Fibroblast of skin of abdomen (primary cell): ENCODE measurements at places on chromosomes 3 and 15.
A peak's percentile ranks its signal among the peaks of the same experiment; 100 is the strongest.

DNA sequence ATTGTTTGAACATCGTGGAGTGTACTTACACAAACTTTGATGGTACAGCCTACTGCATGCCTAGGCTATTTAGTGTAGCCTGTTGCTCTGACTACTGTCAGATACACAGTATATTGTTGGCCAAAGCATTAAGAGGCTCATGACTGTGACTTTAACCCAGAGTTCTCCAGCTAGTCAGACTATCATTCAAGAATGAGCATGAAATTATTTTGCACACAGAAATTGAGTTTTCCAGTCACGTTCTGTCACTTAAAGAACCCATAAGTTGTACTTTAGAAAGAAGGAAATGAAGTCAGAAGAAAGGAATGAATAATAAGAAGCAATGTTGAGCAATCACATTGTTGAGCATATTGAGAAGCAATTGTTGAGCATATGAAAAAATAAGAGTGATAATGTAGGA lies 37.6 kb upstream of the SLC22A13 start:
- DNase-seq, result peak; percentile 73

- no peak for DNase-seq
These were observed 31.3 kb downstream of the LRRC28 start for GRCh38 chr15:99282586-99282985.

DNA sequence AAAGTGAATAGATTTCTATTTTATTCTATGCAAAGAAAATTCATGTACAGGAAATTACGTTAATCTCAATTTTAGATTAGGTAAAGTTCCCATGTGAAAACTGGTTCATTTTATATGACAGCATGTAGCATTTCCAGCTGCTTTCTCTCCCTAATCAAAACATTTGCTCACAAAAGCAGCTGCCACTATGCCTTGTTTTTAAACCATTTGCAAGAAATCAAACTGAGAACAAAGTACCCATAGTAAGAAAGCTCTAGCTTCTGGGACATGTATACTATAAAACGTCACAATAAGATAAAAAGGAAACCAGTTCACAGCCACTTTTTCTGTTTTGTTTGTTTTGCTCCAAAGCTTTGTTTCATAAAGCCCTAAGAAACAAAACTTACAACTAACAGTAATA lies 5.0 kb upstream of the CRYBG3 start:
- no peak for DNase-seq

- DNase-seq, result no peak
These were observed 28.3 kb upstream of the PRR23E start for GRCh38 chr3:127164615-127165014.

GRCh38 chr3:161267646-161268045 lies 46.5 kb downstream of the NMD3 start:
- no peak for DNase-seq

DNA sequence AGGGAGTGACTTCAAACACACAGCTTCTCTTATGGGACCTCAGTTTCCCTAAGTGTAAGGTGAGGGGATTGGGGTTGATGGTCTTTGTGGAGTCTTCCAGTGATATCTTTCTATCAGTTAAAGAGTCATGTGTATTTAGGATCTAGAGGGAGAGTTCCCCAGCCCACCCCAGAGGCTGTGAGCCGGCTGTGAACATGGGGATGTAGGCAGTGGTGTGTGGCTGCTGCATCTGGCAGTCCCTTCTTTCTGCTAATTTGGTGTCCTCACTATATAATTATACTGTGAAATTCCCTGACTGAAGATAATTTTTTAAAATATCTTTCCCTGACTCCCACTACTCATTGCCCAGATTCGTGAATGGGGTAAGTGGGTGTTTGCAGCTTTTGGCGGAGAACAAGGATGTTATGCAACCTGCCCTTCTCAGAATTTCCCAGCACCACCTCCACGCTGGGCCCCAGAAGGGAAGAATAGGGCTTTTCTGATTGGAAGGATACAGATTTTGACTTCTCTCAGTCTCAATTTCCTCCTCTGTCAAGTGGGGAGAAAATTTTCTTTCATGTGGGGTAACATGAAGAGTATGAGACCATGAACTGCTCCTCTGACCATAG lies 79.0 kb upstream of the RASGRF1 start:
- DNase-seq, result no peak

DNA sequence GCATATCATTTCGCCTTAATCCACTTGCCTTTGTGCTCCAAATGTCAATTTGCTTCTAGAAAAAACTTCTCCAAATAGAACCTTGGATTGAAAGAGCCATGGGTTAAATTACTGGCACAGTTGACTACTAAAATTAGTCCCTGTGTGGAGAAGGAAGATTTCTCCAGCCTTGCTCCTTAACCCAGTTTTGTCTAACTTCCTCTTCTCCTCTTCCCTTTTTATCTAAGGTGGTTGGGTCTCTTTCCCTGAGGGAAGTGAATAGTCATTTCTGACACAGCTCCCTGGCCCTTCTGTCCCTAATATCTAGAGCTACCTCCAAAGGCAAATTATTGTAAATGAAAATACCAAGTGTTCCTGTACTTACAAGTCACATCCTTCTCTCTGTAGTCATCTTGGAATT lies 527.9 kb upstream of the TBL1XR1 start:
- no peak for DNase-seq

GRCh38 chr3:134710313-134710680 lies 59.5 kb upstream of the KY start:
- DNase-seq, result no peak

DNA sequence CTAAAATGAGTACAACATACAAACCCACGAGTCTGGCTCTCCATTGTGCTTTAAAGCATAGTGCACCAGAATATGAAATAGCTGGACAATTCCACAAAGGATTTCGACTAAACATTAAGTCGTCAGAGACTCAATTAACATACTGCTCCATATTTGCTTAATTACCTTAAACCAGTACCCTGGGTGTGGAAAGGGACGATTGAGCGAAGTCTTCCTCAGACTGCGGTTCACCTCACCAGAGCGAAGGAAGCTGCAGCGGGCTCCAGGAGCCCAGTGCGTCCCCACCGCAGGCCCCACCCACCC lies 218 bp upstream of the TRPC1 start:
- DNase-seq, result no peak

- DNase-seq, result peak; percentile 67
These were observed 71.2 kb upstream of the WNT5A start for GRCh38 chr3:55558316-55558715.

GRCh38 chr3:136835089-136835812 lies 16.3 kb downstream of the SLC35G2 start:
- DNase-seq, result no peak

- no peak for DNase-seq
These were observed 128.6 kb upstream of the ADPGK start for GRCh38 chr15:72912121-72912520.

DNA sequence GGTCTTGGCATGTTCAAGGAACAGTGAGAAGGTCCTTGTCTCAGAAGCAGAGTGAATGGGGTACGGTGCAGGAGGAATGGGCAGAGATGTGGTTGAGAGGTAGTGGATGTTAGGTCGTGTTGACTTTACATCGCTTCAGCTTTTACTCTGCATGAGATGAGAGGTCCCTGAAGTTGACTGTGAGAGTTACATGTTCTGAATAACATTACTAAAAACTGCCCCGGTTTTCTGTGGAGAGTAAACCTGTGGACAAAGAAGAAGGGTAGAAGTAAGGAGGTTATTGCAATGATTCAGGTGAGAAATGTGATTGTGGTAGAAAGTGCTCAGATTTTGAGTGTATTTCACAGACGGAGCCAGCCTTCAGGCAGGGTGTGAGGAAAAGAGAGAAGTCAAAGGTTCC lies 105.6 kb downstream of the ARNT2 start:
- DNase-seq, result no peak

GRCh38 chr15:29825227-29825626 lies 3.0 kb upstream of the TJP1 start:
- peak; percentile 57 for DNase-seq

GRCh38 chr3:49734752-49735151 lies 11.0 kb upstream of the GMPPB start:
- DNase-seq, result no peak

GRCh38 chr3:117454254-117454653 lies 744.7 kb downstream of the TUSC7 start:
- DNase-seq, result peak; percentile 1

GRCh38 chr15:61035311-61035710 lies 193.8 kb downstream of the RORA start:
- DNase-seq, result no peak

- no peak for DNase-seq
These were observed 464.4 kb downstream of the SHQ1 start for GRCh38 chr3:72383883-72384282.

DNA sequence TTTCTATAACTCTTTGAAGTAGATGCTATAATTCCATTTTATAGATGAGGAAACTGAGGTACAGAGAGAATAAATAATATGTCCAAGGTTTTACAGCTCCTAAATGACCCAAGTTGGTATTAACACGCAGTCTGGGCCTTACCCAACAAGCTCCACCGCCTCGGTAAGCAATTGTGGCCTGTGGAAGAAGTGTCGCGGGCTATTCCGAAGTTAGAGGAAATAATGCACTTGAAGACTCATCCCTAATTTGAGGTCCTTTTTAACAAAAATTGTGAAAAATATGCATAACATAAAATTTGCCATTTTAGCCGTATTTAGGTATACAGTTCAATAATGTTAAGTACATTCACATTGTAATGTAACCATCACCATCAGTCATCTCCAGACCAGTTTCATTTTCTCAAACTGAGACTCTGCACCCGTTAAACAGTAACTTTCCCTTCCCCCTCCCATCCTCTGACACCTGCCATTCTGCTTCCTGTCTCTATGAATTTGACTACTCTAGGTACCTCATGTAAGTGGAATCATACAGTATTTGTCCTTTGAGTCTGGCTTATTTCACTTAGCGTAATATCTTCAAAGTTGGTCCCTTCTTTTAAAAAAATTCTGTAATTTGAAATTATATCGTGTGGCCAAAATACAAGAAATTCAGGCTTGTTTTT lies 18.2 kb downstream of the IDH3A start:
- DNase-seq, result no peak

DNA sequence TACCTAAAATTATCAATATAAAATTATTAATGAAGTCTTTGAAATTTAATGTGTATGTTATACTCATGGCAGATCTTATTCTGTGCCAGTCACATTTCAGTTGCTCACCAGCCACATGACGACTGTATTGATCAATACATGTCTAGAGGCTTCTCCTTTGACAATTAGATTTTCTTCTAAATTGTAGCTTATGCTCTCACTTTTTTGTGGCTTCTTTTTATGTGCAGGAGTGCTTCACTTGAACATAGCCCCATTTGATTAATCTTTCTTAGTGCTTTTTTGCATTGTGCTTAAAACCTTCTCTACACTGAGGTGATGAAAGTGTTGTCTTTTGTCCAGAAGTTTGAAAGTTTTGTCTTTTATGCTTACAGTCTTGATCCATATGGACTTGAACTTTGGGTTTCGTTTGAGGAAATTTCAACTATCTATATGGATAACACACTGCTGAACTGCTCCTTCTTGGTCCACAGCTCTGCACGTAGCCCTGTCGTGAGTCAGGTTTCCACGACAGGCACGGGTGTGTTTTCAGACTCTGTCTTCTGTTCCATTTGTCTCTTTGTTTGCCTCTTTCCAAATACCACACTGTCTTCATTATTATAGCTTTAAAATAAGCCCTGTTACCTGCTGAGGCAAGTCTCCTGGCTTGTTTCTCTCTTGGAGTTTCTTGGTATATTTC lies 393.9 kb upstream of the CFAP20DC start:
- no peak for DNase-seq

GRCh38 chr3:11305509-11305908 lies 33.3 kb downstream of the ATG7 start:
- no peak for DNase-seq

- DNase-seq, result no peak
These were observed 106.6 kb upstream of the ALDH1A3 start for GRCh38 chr15:100772892-100773520.

- DNase-seq, result no peak
These were observed 39.1 kb upstream of the LRTM1 start for GRCh38 chr3:54966979-54967378.

- no peak for DNase-seq
These were observed 32.3 kb upstream of the UBE2Q2 start for GRCh38 chr15:75810874-75811498.

GRCh38 chr15:65957451-65957850 lies 88.2 kb downstream of the RAB11A start:
- DNase-seq, result no peak

GRCh38 chr3:124486324-124486723 lies 243.9 kb upstream of the UMPS start:
- no peak for DNase-seq

GRCh38 chr3:4824926-4825325 lies 154.3 kb upstream of the BHLHE40 start:
- peak; percentile 91 for DNase-seq

- no peak for DNase-seq
These were observed 444.9 kb upstream of the TBL1XR1 start for GRCh38 chr3:177642042-177642803.

DNA sequence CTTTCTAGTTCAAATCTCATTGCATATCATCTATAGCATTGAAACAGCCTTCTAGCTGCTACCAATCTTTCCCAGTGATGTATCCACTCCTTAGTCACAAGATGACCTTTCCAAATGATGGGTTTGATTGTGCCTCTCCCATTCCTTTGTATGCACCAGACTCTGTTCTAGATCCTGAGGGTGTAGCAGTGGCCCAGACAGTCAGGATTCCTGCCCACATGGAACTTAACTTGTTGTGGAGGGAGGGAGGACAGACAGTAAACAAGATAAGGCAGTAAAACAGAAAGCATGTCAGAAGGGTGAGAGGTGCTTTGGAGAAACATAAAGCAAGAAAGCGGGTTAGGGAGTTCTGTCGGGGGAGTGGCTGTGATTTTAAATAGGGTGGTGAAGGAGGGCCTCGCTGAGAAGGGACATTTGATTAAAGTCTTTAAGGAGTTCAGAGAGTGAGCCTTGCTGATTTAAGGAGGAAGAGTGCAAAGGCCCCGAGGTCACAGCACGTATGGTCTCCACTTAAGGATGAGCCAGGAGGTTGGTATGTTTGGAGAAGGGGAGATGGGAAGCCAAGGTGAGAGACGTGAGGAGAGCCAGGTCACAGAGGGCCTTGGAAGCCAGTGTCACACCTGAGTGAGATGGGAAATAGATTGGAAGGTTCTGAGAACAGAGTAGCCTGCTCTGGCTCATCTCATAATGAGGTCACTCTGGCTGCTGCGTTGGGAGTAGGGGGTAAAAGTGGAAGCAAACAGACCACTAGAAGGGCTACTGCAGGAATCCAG lies 38.3 kb downstream of the FAM43A start:
- no peak for DNase-seq

DNA sequence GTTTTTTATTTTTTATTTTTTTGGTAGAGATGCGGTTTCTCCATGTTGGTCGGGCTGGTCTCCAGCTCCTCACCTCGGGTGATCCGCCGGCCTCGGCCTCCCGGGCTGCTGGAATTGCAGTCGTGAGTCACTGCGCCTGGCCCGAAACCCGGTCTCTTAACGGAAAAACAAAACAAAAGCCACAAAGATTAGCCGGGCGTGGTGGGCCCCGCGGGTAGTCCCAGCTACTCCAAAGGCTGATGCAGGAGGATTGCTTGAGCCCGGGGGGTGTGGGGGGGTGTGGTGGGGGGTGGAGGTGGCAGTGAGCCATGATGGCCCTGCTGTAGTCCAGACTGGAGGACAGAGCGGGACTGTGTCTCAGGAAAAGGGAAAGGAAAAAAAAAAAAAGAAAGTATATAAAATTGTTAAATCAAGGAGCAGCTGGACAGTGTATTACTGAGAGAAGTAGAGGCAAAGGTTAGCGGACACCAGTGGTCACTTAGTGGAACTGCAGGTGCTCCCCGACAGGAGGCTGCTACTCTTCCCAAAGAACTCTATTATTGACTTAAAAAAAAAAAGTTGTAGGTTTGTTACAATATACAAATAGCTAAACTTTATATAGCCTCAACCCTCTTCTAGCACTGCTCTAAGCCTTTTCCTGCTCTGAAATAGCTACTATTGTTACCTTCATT lies 30.3 kb upstream of the TUBGCP5 start:
- DNase-seq, result no peak
